ENCODE measurements at places on chromosomes 13 and 19. TPM values are rescaled to one million over a fixed set of nuclear protein-coding genes. Genes with fewer than 3 reads are reported as not detected.

The CATSPERD gene
- not detected for total RNA-seq

- peaks cover 14% of the 10 kb centered on the region for H3K4me1 ChIP-seq
- H3K27me3 ChIP-seq, result no peaks in the 10 kb centered on the region
- peak overlapping the region; percentile 66 for H3K4me3 ChIP-seq
- H3K36me3 ChIP-seq, result peaks cover 7% of the 10 kb centered on the region
Observed at GRCh38 chr19:4066176-4066606, 508 bp downstream of the ZBTB7A start.

GRCh38 chr13:66492479-66492878 lies 737.7 kb downstream of the PCDH9 start:
- H3K27ac ChIP-seq, result no peak overlapping the region
- DNase-seq, result no peak
- H3K4me1 ChIP-seq, result no peaks in the 10 kb centered on the region
- no peak overlapping the region for H3K4me3 ChIP-seq

The ZNF155 gene
- total RNA-seq, result 12.0 TPM

GRCh38 chr13:113147206-113147605 lies 11.2 kb upstream of the PROZ start:
- H3K4me1 ChIP-seq, result peaks cover 2% of the 10 kb centered on the region
- no peak overlapping the region for H3K27ac ChIP-seq
- no peak for DNase-seq
- H3K27me3 ChIP-seq, result peaks cover 2% of the 10 kb centered on the region

The LGALS7B gene
- not detected for total RNA-seq

The IFT88 gene
- 9.8 TPM for total RNA-seq

GRCh38 chr19:34189917-34190425 lies 17.7 kb downstream of the LSM14A start:
- no peaks in the 10 kb centered on the region for H3K27me3 ChIP-seq
- H3K27ac ChIP-seq, result no peak overlapping the region
- DNase-seq, result no peak
- H3K4me3 ChIP-seq, result no peak overlapping the region
- no peaks in the 10 kb centered on the region for H3K36me3 ChIP-seq

GRCh38 chr19:39406656-39407409 lies at the start of gene ZFP36:
TSS of gene ZFP36 (plus strand) at chr19:39406847. CDS start at chr19:39406905, 58 bp downstream.
- H3K36me3 ChIP-seq, result peaks cover 18% of the 10 kb centered on the region
- peaks cover 41% of the 10 kb centered on the region for H3K4me1 ChIP-seq
- no peaks in the 10 kb centered on the region for H3K27me3 ChIP-seq

- no peak overlapping the region for H3K4me3 ChIP-seq
- no peak for DNase-seq
- H3K27me3 ChIP-seq, result peaks cover 8% of the 10 kb centered on the region
- no peaks in the 10 kb centered on the region for H3K4me1 ChIP-seq
Observed at GRCh38 chr13:26517936-26518335, 39.5 kb upstream of the WASF3 start.

DNA sequence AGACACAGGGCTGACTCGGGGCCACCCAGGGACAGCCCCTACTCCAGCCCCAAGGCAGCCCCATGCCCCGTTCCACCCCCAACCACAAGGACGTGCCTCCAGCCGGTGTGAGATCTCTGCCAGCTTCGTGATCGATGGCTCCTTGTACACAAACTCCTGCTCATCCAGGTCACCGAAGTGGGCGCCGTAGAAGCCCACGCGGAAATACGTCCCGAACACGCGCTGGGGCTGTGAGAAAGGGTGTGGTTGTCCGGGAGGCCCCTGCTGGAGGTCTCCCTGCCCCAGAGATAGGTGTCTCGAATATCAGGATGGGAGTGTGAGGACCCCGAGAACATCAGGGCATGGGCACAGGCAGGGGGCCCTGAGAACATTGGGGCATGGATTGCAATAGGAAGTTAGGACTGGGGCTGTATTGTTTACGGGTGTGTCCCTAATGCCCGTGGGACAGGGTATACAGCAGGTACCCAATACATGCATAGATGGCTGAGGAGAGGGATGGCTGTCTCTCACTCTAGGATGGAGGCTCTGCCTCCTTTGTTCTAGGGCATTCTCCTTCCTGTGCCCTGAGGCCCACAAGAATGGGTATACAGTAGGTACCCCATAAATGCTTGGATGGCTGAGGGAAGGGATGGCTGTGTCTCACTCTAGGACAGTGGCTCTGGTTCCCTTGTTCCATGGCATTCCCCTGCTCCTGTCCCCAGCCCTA lies 5.3 kb upstream of the KANK2 start:
- H3K4me1 ChIP-seq, result peaks cover 5% of the 10 kb centered on the region
- DNase-seq, result no peak
- peaks cover 21% of the 10 kb centered on the region for H3K27me3 ChIP-seq
- H3K27ac ChIP-seq, result no peak overlapping the region

- no peaks in the 10 kb centered on the region for H3K27me3 ChIP-seq
- H3K36me3 ChIP-seq, result no peaks in the 10 kb centered on the region
- no peak overlapping the region for H3K4me3 ChIP-seq
- H3K4me1 ChIP-seq, result no peaks in the 10 kb centered on the region
- no peak for DNase-seq
Observed at GRCh38 chr13:70255406-70255991, 147.2 kb upstream of the KLHL1 start.

The ZSCAN4 gene
- not detected for total RNA-seq

DNA sequence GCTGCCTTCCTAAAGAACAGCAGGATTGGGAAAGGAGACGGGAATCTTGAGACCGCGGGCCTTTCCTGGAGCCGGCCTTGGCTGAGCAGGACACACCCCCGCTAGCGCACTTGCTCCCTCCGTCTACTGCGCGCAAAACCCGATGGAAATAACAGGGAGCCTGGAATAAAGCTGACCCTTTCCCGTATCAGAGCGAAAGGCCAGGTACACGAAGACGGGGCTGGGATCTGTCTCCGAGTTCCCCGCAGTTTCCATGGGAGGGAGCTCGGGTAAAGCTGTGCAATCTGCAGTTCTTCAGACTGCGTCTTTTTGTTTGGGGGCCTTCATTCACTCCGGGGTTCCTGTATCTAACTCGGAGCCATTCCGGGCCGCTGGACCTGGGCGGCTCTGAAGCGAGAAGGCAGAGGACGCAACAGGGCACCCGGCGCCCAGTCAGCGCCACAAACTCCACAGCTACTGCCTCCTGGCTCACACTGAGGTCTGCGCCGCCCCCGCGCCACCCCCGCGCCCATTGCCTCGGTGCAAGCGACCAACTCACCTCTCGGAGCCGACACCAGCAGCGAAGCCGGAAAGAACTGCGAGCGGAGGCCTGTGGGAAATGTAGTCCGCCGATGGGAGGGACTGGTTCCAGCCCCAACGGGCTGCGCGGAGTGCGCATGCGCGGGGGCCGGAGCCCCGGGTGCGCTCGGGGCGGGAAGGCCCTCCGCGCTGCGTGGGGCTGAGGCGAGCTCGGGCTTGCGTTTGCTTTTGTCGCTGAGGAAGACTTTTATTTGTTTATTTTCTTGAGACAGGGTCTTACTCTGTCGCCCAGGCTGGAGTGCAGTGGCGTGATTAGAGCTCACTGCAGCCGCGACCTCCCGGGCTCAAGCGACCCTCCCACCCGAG lies at the start of gene ZFP14:
TSS of gene ZFP14 (minus strand) at position 577 of the 885 bp plus-strand sequence. CDS start 11,309 bp downstream, outside the sequence.
- H3K27me3 ChIP-seq, result no peaks in the 10 kb centered on the region
- H3K27ac ChIP-seq, result peak within 1 kb of the TSS; percentile 85
- DNase-seq, result peak; percentile 95
- peaks cover 22% of the 10 kb centered on the region for H3K4me1 ChIP-seq
- H3K4me3 ChIP-seq, result peak within 1 kb of the TSS; percentile 78
